ENCODE measurements at places on chromosomes 11 and 22. TPM values are rescaled to one million over a fixed set of nuclear protein-coding genes. Genes with fewer than 3 reads are reported as not detected.

Gene FTH1
- 797 TPM for total RNA-seq

Gene RASGRP2
- 0.15 TPM for total RNA-seq

Gene SLC22A6
- total RNA-seq: not detected

Gene APLNR
- not detected for total RNA-seq

Gene RBM14
- total RNA-seq: 49.4 TPM

Gene PARVG
- total RNA-seq: not detected

Gene UPK3A
- total RNA-seq: not detected

Data from bronchus fibroblast of lung (primary cell).